ENCODE measurements at places on chromosomes 1 and 21. TPM values are rescaled to one million over a fixed set of nuclear protein-coding genes. Genes with fewer than 3 reads are reported as not detected.

DNA sequence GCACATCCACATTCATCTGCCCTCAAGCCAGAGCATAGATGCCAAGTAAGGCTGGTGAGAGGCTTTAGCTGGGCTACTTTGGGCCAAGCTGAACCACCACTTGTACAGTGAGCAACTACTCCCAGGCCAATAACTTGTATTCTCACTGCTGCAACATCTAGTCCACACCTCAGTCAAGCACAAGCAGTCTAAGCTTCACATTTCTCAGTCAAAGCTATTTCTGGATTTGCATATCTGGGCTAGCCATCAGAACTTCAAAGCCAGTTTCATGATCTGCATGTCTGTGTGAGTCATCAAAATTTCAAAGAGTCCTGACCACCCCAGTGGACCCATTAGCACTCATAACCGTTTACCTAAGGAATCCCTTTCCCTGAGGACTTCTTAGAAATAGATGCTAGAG, 77.7 kb upstream of the DIRAS3 start:
- DNase-seq: no peak

GRCh38 chr1:228175316-228176023, 9.9 kb downstream of the IBA57 start:
- no peak for DNase-seq

TACSTD2 gene
- 103 TPM for total RNA-seq

DNA sequence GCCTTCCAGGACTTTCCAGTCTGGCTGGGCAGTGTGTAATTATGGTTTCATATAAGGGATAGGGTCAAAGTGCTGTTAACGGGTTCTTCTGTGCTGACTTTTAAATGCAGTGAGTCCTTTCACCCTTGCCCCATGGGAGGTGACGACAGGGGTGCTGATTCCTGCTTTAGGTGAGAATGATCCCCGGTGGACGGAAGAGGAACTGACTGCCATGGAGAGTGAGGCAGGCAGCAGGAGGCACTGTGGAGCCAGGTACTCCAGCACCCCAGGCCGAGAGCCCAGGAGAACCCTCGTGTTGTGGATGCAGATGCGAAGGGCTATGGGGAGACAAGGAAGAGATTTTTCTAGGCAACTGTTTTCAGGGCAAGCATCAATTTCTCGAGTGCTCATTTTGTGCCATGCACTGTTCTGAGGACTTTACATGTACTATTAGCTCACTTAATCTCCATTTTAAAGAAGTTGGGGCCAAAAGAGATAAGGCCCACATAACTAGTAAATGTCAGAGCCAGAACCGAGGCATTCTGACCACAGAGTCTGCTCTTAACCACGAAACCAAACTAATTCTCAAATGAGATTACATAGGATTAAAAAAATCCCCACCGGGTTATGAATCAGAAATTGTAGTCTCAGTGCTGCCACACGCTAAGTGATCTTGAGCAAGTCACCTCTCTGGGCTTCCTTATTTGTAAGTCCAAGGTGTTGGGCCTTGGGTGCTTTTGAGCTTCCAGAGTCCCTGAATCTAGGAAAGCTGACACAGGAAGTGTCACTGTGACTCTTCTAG, 28.2 kb downstream of the STPG1 start:
- DNase-seq: peak; percentile 50

DNA sequence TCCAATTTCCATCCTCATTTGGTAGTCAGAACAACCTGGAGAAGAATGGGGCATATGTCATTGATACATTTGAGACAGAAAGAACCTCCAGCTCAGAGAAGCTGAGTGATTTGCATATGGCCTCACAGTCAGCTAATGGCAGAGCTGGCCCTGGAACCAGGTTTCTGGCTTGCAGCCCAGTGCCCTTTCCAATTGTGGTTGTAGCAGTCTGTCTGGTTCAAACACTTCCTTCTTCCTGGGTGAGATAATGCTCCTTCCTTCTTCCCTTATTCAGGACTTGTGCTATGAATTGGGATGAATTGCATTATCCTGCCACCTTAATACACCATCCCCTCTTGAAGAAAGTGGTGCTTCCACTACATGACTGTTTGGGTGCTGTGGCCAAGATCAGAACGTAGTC, 24.2 kb downstream of the SLC5A9 start:
- peak; percentile 10 for DNase-seq

DNA sequence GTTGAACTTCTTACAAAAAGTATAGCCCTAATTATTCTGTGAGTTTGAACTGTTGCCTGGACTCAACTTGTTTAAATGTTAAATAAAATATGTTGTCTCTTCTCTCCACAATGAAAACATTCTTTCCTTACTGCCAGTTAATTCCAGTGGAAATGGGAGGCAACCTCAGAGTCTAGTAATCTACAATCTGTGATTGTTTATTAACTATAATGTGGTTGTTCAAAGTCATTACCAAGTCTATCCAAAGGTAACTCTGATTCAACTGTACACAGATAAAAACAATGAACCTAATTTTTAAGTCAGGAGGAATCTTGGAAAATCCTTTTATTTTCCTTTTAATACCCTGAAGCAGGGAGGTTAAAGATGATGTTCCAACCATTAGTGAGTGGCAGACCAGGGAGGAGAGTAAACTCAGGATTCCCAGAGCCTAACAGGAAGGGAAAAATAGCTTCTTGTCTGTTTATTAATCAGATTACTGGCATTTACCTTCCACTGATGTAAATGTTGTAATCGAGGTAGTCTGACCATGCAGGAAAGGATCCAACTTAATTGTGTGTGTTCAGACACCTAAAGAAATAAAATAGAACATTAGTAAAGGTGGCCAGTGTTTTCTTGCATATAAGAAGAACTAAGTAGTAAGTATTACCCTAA, 57.1 kb upstream of the TBX15 start:
- no peak for DNase-seq
